MCF 10A (cell line): ENCODE measurements at places on chromosomes 16 and 17. TPM values are rescaled to one million over a fixed set of nuclear protein-coding genes. Genes with fewer than 3 reads are reported as not detected.

GRCh38 chr16:75402821-75403475, 30.4 kb downstream of the CFDP1 start:
- peaks cover 5% of the 10 kb centered on the region for H3K4me1 ChIP-seq
- no peak overlapping the region for H3K27ac ChIP-seq
- H3K4me3 ChIP-seq = no peak overlapping the region
- no peaks in the 10 kb centered on the region for H3K27me3 ChIP-seq
- peak; percentile 47 for DNase-seq

DNA sequence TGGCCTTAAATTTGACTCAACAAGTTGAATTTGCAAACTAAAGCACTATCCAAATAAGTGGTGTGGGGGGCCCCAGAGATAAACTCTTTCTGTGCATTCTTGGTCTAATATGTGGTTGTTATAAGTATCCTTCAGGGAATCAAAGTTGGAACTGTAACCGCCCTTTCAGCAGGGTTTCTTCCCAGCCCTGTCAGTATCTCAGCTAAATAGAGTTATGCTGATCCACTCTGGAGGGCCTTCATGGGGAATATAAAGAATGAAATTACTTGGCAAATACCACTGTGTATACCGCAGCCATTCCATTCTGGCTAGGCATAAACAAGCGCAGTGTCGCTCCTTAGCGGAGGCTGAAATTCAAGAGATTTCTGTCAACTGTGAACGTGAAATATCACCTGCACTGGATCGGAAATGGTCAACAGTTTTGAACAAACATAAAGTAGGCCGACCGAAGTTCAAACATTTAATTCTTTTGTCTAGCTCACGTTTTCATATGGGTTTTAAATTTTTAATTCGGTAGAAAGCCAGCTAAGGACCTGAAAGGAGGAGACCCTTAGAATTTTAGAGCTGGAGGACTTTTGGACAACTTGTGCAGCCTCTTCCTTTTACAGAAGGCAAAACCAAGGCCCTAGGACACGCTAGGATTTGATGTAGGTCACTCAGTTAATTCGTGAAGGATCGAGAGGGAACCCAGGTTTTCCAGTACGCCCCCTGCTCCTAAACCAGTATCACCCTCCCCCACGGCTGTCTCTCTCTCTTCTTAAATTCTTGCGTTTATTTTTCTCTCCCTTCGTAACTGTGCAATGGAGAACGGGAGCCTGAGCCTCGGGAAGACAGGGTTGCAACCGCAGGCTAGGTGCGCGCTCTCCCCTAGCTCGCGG, 74.7 kb downstream of the CHD9 start:
- H3K4me3 ChIP-seq = peak overlapping the region; percentile 94
- H3K36me3 ChIP-seq = peaks cover 10% of the 10 kb centered on the region
- no peaks in the 10 kb centered on the region for H3K27me3 ChIP-seq
- peak; percentile 1 for DNase-seq
- peak overlapping the region; percentile 89 for H3K27ac ChIP-seq
- peaks cover 14% of the 10 kb centered on the region for H3K4me1 ChIP-seq

GRCh38 chr16:17177242-17177958, 293.4 kb downstream of the XYLT1 start:
- no peak for DNase-seq
- no peak overlapping the region for H3K4me3 ChIP-seq
- H3K27me3 ChIP-seq = no peaks in the 10 kb centered on the region
- H3K27ac ChIP-seq = no peak overlapping the region
- H3K4me1 ChIP-seq = no peaks in the 10 kb centered on the region
- H3K36me3 ChIP-seq = no peaks in the 10 kb centered on the region

DNA sequence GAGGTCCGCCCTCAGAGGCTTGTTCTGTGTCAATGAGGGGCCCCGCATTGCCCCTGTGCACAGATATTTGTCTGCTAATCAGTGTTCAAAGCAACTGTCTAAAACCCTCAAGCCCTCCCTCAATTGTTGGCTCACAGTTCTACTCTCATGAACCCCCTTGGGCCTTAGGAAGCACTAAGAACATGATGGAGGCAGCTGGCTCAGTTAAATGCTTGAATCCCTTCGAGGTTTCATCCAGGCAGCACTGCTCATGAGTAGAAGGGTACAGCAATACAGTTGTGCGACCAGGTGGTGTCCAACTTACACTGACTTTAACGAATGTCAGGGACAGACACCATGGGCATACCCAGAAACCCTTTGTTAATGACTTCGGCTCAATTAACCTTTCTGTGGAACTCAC, 89.2 kb upstream of the WSCD1 start:
- no peak for DNase-seq
- no peaks in the 10 kb centered on the region for H3K4me1 ChIP-seq
- no peak overlapping the region for H3K4me3 ChIP-seq
- peaks cover 52% of the 10 kb centered on the region for H3K27me3 ChIP-seq

GRCh38 chr16:23929856-23930255, 94.1 kb downstream of the PRKCB start:
- H3K36me3 ChIP-seq = no peaks in the 10 kb centered on the region
- no peaks in the 10 kb centered on the region for H3K4me1 ChIP-seq
- DNase-seq = no peak
- no peak overlapping the region for H3K4me3 ChIP-seq
- peaks cover 48% of the 10 kb centered on the region for H3K27me3 ChIP-seq

DNA sequence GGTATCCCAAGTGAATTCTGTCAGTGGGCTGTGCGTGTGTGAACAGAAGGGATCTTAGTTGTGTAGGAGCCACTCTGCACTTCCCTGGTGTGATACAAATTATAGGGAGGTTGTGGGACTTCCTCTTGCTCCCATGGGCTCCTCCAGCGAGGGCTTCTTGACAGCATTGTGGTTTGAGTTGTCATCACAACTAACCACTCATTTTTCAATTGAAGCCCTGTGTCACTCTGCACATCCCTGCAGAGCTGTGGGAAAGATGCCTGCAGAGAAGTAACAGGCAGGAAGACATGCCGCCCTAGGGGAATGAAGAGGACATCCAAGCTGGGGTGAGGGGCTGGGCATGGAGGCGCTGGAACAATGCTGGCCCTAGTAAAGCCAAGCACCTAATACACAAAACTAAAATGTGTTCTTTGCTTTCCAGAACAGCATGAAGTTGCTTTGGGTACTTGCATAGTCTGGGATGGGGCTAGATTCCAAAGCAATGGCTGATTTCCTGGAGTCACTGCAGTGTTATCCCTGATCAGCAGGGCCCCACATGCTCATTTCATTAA, 692.5 kb downstream of the TOX3 start:
- H3K27me3 ChIP-seq = no peaks in the 10 kb centered on the region
- H3K27ac ChIP-seq = no peak overlapping the region
- H3K36me3 ChIP-seq = no peaks in the 10 kb centered on the region

GRCh38 chr16:61261315-61261714, 774.9 kb downstream of the CDH8 start:
- H3K27ac ChIP-seq = no peak overlapping the region
- no peak overlapping the region for H3K4me3 ChIP-seq
- DNase-seq = no peak
- no peaks in the 10 kb centered on the region for H3K4me1 ChIP-seq

Gene HOXB8
- total RNA-seq = not detected in 2 replicates

Gene SPNS3
- total RNA-seq = not detected in 2 replicates
